Activated CD8-positive, alpha-beta T cell treated with anti-CD3 and anti-CD28 coated beads for 36 hours (primary cell): ENCODE measurements at places on chromosomes 4 and X.

- DNase-seq: no peak
Observed at GRCh38 chr4:89156174-89156914, 45.0 kb downstream of the TIGD2 start.

- DNase-seq: no peak
Observed at GRCh38 chr4:109441862-109442458, 8.3 kb downstream of the SEC24B start.

DNA sequence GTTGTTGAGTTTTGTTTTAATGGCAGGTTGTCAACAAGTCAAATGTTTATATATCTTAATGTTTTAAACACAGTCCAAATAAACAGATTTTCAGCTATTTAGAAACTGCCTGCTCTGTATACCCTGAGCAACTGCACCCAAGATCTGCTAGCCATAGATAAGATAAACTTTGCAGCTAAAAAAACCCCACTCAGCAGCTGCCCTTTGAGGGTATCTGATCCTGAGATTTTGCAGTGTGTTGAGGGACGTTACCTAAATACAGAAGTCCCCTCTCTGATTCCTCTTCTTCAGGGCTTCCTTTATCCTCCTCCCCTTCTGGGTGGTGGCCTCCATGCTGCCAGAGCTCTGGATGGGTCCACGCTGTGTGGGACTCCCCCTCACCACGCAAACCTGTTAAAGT, 11.0 kb upstream of the FGG start:
- DNase-seq: no peak

GRCh38 chr4:60683357-60683756, 516.8 kb upstream of the ADGRL3 start:
- no peak for DNase-seq

- DNase-seq: peak; percentile 46
Observed at GRCh38 chr4:26723216-26723615, 137.4 kb upstream of the STIM2 start.

- DNase-seq: peak; percentile 60
Observed at GRCh38 chr4:149914119-149915115, 98.8 kb upstream of the IQCM start.

GRCh38 chrX:37796805-37797204, 16.9 kb downstream of the CYBB start:
- DNase-seq: no peak

DNA sequence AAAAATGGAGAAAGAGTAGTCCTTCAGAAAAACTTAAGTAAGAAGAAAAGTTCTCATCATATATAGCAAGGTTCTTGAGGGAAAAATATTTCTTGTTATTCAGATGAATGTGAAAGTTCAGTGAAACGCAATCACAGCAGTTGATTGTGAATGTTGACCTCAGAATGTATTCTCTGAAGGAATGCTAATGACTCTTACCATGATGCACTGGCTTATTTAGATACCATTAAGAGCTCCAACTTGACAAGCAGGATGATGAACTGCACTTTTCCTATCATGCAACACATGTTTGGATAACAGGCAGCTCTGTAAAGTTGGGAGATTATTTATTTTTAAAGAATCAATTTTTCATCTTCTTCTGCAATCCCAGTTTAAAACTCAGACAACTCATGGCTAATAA, 115.5 kb upstream of the MYOZ2 start:
- DNase-seq: no peak

DNA sequence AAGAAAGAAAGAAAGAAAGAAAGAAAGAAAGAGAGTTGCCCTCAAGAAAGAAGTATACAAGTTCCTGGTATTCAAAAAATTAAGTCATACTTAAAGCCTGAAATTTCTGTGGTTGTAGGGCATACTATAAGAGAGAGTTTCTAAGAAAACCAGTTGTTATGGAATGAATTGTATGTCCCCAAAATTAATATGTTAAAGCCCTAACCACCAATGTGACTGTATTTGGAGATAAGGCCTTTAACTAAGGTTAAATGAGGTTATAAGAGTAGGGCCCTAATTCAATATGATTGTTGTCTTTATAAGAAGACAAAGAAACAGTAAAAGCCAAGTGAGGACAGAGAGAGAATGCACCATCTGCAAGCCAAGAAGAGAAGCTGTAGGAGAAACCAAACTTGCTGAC, 521.1 kb downstream of the CCSER1 start:
- no peak for DNase-seq

GRCh38 chrX:15939737-15940136, 85.1 kb upstream of the AP1S2 start:
- no peak for DNase-seq
